Sciatic nerve (tissue), 2 donors: ENCODE measurements at places on chromosomes 7 and 10.
A peak's percentile ranks its signal among the peaks of the same experiment; 100 is the strongest.

DNA sequence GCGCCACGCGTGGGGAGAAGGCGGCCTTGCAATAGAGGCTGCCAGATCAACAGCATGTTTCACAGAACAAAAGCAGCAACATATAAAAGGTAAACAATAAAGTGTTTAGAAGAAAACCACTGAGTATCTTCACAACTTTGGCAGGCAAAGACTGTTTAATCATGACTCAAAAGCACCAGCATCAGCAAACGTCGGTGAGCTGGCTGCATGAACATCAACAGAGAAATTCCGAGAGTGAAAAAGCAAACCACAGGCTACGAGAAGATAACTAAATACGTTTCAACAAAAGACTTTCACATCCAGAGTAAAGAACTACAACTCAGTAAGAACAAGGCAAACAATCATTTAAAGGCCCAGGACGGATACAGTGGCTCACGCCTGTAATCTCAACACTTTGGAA, 172.0 kb downstream of the MAD1L1 start:
- no peak for DNase-seq

GRCh38 chr10:128865436-128866195, 601.4 kb upstream of the MGMT start:
- DNase-seq: no peak

GRCh38 chr10:132359305-132360040, 27.5 kb downstream of the LRRC27 start:
- no peak for DNase-seq

DNA sequence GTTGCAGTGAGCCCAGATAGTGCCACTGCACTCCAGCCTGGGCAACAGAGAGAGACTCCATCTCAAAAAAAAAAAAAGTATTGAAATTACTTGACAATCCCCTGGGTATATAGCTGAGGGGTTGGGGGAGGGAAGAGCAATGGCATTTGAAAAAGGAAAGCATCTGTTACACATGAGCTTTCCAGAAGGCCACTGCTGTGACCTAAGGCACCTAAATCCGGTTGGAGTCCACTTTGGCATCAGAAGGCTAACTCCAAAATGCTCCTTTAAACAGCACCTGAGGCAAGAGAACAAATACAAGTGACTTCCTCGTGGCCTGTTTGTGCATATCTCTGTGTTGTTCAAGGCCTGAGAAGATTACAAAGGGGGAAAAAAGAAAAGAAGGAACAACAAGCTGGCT, 74.8 kb upstream of the PALS2 start:
- no peak for DNase-seq

DNA sequence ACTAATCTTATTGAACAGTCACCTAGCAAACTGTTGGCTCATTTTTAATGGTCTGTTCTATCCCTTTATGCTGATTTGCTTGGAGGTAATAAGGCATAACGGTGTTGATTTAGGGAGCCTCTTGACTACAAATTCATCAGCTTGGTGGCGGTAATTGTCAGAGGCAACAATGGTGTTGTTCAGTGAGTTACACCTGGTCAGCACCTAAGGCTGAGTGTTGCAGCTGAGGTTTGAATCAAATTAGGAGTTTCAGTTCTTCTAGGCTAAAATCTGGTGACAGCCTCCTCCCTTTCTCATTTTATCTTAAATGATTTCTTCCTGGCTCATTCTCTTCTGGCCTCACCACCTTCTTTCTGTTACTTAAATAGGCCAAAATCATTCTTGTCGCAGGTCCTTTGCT, 42.3 kb upstream of the SP8 start:
- DNase-seq: no peak

- no peak for DNase-seq
Measured at GRCh38 chr7:39083781-39084180, 106.1 kb downstream of the POU6F2 start.

- DNase-seq: no peak
Measured at GRCh38 chr7:156117542-156118247, 305.4 kb upstream of the SHH start.

DNA sequence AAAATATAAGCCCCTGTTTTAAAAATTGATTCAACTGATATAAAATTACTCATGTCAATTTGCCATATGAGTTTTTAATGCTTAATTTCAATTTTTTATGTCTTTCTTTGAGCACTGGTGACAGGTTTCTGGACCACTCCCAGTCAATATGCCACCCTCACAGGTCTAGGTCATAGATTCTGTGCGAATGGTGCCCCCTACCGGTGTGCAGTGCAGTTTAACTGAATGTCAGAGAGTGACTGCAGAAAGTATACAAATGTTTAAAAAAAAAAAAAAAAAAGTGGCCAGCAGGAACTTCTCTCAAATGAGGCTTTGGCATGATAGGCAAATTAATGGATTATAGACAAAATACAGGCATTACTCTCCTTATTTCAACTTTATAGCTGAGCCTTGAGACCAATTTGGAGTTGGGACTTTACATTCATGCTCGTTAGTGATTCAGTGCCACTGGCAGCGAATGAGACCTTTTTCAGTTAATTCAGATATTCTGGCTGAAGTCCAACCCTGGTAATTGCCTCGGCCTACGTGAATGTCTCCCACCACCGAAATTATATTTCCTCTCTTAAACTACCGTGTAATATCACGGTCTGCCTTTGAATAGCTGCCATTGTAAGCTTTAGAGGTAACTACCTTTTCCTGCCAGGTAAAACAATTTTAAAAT, 427.6 kb downstream of the PHTF2 start:
- DNase-seq: no peak

DNA sequence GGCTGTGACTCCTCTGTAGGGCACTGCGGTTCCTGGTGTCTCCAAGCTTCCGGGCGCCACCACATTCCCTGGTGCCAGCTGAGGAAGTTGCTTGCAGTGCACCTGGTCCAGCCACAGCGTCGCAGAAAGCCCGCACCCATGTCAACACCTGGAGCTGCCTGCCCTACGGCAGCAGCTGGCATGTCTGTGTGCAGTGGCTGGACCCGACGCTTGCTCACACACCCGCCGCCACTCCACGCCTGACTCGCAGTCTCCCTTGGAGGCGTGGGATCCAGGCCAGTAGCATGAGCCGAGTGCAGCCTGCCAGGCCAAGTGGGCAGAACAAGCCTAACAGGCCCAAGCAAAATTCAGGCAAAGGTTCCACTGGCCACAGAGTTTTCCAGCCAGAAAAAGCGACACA, 118.1 kb upstream of the PHF14 start:
- no peak for DNase-seq

GRCh38 chr10:8912108-8912507, 857.6 kb downstream of the GATA3 start:
- DNase-seq: no peak

GRCh38 chr7:111877931-111878330, 315.6 kb upstream of the IMMP2L start:
- DNase-seq: no peak

DNA sequence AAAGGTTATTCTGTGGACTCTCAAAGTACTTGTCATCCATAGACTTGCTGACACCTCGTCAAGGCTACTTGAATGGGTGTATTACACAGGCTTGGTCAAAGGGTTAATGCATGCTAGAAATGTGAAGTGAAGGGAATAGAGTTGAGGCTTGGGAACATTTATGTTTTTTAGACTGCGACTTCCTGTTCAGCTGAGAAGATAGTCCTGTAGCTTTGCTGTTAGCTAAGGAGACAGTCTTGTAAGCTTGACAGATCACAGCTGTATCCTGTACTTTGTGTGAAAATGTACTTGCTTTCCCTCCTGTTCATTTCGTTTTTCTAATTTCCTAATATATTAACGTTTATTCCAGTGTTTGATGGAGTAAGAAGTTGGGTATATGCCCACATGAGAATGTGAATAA, 52.1 kb downstream of the ADD3 start:
- DNase-seq: no peak

GRCh38 chr7:124086843-124087242, 54.0 kb upstream of the TMEM229A start:
- no peak for DNase-seq

GRCh38 chr7:157011333-157012112, 1.1 kb upstream of the MNX1 start:
- DNase-seq: no peak

GRCh38 chr10:68103901-68104300, 5.4 kb upstream of the MYPN start:
- no peak for DNase-seq

- no peak for DNase-seq
Measured at GRCh38 chr10:6009150-6009549, 31.8 kb upstream of the IL15RA start.

DNA sequence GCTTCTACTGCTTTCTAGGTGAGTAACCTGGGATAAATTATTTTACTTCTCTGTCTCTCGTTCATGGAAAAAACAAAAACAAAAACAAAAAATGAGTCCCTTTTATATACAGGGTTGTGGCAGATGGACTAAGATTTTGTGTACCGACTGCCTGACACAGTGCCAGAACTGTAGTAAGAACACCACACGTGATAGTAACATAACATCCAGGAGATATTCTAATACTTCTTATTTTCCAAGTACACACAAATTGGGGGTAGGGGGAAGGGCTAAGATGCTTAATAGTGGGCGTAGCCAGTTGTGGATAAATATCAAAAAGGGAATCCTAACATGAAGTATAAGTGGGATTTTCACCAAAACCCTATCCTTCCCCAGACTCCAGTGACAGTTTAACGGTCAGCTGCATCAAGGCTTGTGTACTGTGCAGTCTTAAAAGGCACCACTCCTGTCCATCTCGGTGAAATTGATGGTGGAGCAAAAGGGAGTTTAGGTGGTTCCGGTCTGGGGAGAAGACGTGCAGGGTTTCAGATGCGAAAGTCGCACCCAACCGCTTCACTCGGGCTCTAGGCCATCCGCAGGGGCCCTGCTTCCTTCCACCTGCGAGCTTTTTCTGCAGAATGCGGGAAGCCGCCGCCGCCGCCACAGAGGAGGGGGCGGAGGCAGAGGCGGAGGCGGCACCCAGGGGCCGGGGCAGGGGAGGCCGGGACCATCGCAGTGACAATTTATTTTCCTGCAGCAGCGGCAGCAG, at the start of gene STAMBPL1:
Gene STAMBPL1, plus strand, starts transcription at position 712 of the 748 bp plus-strand sequence. CDS start 21,464 bp downstream, outside the sequence.
- peak; percentile 76 for DNase-seq

DNA sequence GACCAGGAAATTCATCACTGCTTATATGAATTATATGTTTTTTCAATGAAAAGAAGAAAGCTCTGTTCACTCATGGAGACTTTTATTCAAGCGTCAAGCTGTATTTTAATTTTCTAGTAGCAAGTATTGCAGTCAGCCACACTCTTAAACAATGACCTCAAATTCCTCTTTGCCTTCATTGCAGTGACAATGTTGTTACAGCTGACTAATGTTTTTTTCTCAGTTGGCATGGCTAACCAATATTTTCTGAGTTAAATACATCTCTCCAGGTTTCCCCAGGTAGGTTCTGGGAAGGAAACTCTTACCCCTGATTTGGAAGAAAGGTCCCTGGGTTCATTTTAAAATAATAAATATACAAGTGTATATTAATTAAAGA, 241.5 kb downstream of the WDR11 start:
- DNase-seq: no peak

GRCh38 chr10:103467406-103467805, 8.7 kb upstream of the CALHM1 start:
- DNase-seq: no peak

- DNase-seq: no peak
Measured at GRCh38 chr7:137753067-137753466, 93.7 kb downstream of the DGKI start.

GRCh38 chr7:142581341-142581740, 167.9 kb upstream of the PRSS1 start:
- no peak for DNase-seq

- no peak for DNase-seq
Measured at GRCh38 chr7:66359656-66360211, 154.6 kb downstream of the TPST1 start.

- DNase-seq: no peak
Measured at GRCh38 chr7:55030314-55030713, 11.5 kb downstream of the EGFR start.

GRCh38 chr10:122323941-122324675, 50.4 kb upstream of the PLEKHA1 start:
- no peak for DNase-seq

- DNase-seq: peak; percentile 64
Measured at GRCh38 chr7:134932707-134933370, 53.5 kb upstream of the AGBL3 start.

DNA sequence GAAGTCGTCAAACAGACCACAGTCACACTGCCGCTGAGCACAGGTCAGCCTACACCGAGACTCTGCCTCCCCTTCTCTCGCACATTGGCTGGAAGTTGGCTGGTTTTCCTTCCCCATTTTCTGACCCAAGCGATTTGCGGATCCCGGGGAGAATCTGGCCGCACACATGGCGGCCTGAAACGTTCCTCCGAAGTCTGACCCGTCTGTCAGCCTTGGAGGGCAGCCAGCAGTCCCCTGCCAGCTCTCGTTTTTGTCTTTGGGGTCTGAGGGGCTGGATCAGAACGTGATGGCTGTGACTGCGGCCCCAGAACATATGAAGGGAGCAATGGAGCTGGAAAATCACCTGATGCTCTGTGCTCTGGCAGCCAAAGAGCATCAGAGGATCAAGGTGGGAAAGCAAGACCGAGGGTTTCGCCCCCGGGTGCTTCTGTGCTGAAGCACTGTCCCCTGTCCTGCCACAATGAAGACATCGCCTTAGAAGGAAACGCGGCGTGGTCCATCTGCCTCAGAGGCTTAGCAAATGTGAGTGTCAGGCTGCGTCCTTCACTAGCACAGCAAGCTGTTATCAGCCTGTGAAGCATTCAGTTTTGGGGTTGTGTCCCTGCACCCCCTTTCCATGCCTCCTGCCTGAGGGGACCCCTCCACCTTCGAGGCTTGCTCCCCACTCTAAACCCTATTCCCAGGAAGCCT, 119.3 kb upstream of the SHH start:
- DNase-seq: no peak

- DNase-seq: peak; percentile 75
Measured at GRCh38 chr10:6151087-6151977, 51.4 kb upstream of the PFKFB3 start.

DNA sequence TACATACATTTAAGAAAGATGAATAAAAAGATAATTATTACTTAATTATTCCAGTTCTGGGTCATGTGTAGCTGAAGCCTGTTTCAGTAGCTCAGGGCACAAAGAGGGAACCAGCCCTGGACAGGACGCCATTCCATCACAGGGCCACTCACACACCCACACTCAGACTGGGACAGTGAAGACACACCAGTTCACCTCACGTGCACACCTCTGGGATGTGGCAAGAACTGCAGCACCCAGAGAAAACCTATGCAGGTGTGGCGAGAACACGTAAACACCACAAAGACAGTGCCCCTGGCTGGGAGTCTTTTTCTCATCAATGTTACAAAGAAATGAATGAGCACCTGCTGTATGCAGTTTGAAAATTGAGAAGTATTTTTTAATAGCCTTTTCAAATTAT, 1.6 kb upstream of the IDI1 start:
- DNase-seq: no peak

GRCh38 chr7:40057292-40057691, 77.1 kb downstream of the MPLKIP start:
- no peak for DNase-seq

- DNase-seq: no peak
Measured at GRCh38 chr10:89861584-89862301, 160.4 kb downstream of the KIF20B start.

GRCh38 chr7:43954524-43955228, 28.4 kb downstream of the UBE2D4 start:
- DNase-seq: no peak

- DNase-seq: peak; percentile 33
Measured at GRCh38 chr10:48445932-48446331, 139.5 kb downstream of the MAPK8 start.

GRCh38 chr10:17616403-17617030, 657 bp downstream of the HACD1 start:
- peak; percentile 63 for DNase-seq
